Aorta (tissue), 5 donors: ENCODE measurements at places on chromosomes 11 and 22. TPM values are rescaled to one million over a fixed set of nuclear protein-coding genes. Genes with fewer than 3 reads are reported as not detected.
A peak's percentile ranks its signal among the peaks of the same experiment; 100 is the strongest.

DNA sequence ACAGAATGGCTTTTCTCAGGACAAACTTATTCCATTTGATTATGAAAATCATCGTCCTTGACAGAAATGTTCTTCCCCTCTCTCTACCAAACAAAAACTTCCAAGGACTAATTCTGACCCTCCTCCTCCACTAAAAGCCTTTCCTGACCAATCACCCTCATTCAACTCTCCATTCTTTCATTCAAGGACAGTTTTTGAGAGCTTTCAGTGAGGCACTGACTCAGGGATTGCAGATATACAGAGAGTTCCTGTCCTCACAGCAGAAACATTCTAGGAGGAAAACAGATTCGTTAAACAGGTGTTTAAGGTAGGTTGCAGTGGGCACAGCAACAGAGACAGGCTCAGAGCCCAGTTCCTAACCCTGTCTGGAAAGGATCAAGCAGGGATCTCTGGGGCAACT, 41.5 kb downstream of the OR4D9 start:
- no peak overlapping the region for H3K27ac ChIP-seq
- no peaks in the 10 kb centered on the region for H3K36me3 ChIP-seq
- no peaks in the 10 kb centered on the region for H3K27me3 ChIP-seq
- H3K4me1 ChIP-seq, result no peaks in the 10 kb centered on the region

DNA sequence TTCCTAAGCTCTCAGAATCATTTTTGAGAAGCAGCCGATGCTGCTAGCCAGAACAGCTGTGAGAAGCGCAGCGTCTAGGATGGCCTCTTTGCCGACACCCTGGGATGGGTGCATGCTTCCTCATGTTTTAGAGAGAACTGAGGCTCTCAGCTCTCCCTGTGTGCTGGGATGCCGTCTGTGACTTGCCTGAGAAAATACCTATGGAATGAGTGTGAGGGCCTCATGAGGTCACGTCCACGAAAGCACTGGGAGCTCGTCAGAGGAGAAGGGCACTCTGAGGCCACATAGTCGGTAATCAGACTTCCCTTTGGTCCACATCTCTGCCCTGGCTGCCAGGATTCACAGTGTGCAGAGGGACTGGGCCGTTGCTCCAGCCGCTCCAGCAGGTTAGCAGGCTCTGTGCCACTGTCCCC, 54.7 kb downstream of the MICAL3 start:
- DNase-seq, result peak; percentile 66
- no peaks in the 10 kb centered on the region for H3K36me3 ChIP-seq
- no peak overlapping the region for H3K4me3 ChIP-seq
- no peaks in the 10 kb centered on the region for H3K27me3 ChIP-seq

DNA sequence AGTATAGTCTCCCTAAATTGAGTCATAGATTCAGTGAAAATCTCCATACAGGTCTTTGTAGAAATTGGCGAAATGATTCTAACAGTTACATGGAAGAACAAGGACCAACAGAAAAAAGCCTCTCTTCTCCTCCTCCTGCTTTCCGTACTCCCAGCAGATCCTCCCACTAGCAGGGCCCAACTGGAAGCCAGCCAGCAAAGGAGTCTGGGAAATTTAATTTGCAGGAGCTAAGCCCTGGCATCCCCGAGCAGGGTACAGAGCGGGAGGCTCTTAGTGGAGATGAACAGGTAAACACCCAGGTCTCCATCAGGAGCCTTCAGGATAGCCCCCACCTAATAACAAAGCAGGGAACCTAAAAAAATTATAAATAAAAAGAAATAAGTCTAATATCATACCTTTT, 1473.8 kb downstream of the TBC1D22A start:
- H3K4me1 ChIP-seq, result no peaks in the 10 kb centered on the region
- H3K27ac ChIP-seq, result no peak overlapping the region

RBX1 gene
- 40.8 TPM for total RNA-seq

DNA sequence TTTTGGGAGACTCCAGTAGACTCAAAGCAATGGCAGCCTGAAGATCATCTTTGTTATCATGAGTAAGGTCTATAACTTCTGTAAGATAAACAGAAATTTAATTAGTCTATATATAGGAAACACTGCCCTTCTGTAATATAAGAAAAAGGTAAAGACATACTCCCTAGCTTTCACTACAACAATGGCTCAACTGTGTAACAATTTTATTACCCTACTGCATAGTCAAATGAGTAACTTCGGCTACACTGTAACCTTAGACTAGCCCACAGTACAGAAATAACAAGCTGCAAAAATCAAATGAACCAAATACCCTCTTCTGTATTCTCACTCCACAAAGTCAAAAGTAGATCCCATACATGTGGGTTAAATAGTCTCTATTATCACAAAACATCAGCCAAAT, 33.7 kb downstream of the USP28 start:
- no peak for DNase-seq
- H3K4me1 ChIP-seq, result no peaks in the 10 kb centered on the region
- peaks cover 4% of the 10 kb centered on the region for H3K36me3 ChIP-seq
- no peak overlapping the region for H3K4me3 ChIP-seq
- H3K27ac ChIP-seq, result no peak overlapping the region
- H3K27me3 ChIP-seq, result no peaks in the 10 kb centered on the region

- H3K36me3 ChIP-seq, result no peaks in the 10 kb centered on the region
- H3K4me1 ChIP-seq, result no peaks in the 10 kb centered on the region
- H3K4me3 ChIP-seq, result no peak overlapping the region
- no peak overlapping the region for H3K27ac ChIP-seq
Observed at GRCh38 chr11:66044757-66045156, 4.2 kb downstream of the GAL3ST3 start.

GRCh38 chr11:113904379-113905101, at the start of gene HTR3B:
HTR3B (plus strand) TSS chr11:113904796; CDS start chr11:113904934, 138 bp downstream.
- H3K4me1 ChIP-seq, result no peaks in the 10 kb centered on the region
- no peak within 1 kb of the TSS for H3K27ac ChIP-seq
- no peak for DNase-seq
- no peaks in the 10 kb centered on the region for H3K36me3 ChIP-seq
- no peaks in the 10 kb centered on the region for H3K27me3 ChIP-seq
